ENCODE measurements at places on chromosomes 13 and 19.

DNA sequence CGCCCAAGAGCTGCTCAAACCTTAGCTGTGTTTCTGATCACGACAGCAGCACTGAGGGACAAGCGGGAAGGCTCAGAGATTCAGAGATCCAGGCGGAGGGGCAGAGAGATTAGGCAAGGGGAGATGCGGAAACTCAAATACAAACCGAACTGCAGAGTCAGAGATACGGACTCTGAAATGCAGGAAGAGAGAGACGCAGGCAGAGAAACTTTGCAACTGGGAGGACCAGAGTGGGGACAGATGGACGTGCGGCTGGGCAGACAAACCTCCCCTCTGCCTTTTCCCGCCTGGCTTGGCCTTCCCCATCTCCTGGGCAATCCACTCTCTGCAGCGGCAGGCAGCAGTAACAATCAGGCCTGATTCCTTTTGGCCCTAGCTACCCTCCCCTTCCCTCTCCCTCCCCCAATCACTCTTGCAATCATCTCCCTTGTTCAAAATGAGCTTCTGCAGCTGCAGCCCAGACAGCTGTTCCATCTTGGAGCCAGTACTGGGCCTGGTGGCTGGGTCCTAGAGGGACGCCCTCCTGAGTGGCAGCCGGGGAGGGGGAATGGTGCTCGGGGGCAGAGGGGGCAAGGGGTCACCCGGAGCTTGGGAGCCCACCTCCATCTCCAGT lies 29.7 kb downstream of the OLFM2 start:
- DNase-seq: no peak

DNA sequence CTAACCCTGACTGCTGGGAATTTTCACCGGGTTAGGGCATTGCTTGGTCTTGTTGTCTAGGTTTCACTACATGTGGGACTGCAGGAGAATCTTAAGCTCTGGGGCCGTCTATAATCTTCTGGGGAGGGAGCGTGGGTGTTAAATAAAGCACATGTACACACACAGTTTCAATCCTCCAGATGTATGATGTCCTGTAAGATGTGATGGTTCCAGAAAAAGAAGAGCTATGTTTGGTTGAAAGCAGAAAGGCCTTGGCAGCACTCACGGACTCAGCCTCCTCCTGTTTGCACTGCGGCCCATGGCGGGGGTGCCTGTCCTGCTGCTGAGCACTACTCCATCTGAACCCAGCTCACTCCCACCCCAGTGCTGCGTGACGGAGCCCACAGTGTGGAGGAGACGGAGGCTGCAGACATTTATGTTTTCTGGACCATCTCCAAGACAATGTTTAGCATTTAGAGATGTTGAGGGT lies 343.5 kb downstream of the TEX29 start:
- no peak for DNase-seq

DNA sequence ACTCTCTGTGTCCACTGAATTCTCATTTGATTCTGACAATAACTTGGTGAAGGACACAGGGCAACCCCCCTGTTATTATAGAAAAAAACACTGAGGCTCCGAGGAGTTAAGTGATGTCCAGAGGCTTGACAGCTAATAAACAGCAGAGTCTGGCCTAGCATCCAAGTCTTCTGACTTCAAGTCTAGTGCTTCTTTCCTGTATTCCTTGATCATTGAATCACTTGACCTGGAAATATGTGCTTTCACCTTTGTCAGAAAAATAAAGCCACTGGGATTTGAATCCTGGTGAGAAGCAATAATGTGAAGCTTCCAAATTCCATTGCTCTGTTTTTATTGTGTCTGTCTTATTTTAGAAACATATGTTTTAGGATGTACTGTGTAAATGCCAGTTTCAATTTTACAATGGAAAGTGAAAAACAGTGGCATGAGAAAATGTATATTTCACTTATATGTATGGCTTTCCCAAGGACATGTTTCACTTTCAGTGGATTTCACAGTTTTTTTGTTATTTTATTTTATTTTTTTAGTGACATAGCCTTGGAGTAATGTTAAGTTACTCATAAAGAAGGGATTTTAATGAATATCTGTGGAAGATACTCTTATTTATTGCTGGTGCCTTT lies 190.2 kb downstream of the GPC6 start:
- no peak for DNase-seq

- DNase-seq: no peak
Measured at GRCh38 chr19:29890392-29890791, 51.6 kb upstream of the URI1 start.

GRCh38 chr13:101065329-101065728 lies 351.0 kb downstream of the NALCN start:
- no peak for DNase-seq

- no peak for DNase-seq
Measured at GRCh38 chr13:46721054-46721453, 75.9 kb downstream of the ESD start.

GRCh38 chr13:49802426-49802825 lies 9.9 kb upstream of the KPNA3 start:
- no peak for DNase-seq

Data from NCI-H510A (cell line).